ENCODE measurements at places on chromosomes 16 and 17. TPM values are rescaled to one million over a fixed set of nuclear protein-coding genes. Genes with fewer than 3 reads are reported as not detected.

DNA sequence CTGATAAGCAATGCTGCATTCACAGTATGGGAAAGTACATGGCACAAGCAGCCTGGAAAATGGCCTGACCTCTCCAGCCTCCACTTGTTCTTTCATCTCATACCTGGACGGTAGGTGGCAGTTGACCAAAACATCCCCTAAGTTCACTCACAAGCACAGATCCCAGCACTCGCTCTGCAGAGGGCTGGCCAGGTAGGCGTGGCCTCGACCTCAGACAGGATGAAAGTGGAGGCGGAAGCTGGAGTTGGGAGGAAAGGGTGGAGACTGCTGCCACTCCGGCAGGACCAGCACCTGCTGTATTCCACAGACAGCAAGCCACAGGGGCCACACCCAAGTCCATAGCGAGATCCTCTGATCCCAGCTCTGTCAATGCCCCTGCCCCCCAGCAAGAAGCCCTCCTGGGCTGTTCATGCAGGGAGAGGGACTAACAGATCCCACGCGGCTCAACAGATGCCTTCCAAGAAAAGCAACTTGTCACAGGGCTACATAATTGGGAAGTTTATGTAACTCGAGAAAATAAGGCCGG is 31.3 kb downstream of the ZCCHC14 start:
- peak; percentile 62 for DNase-seq

- DNase-seq = peak; percentile 48
Observed at GRCh38 chr17:17780922-17781590, 55.7 kb downstream of the SREBF1 start.

DNA sequence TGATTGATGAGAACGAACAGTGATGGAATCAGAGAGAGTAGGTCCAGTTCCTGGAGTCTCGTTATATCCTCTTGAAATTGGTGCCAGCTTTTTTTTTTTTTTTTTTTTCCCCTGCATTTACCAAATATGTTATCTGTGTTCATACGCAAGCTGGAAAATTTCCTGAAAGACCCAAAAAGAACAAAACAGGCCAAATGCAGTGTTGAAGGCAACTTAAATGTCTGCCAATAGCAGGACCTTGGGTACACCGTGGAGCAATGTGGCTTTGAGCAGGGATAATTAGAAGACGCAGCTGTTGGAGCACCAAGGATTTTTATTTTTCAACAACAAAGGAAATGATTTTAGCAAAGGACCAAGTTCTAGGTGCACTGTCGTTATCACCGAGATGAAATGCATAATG is 105.0 kb downstream of the ABCC6 start:
- no peak for DNase-seq

DNA sequence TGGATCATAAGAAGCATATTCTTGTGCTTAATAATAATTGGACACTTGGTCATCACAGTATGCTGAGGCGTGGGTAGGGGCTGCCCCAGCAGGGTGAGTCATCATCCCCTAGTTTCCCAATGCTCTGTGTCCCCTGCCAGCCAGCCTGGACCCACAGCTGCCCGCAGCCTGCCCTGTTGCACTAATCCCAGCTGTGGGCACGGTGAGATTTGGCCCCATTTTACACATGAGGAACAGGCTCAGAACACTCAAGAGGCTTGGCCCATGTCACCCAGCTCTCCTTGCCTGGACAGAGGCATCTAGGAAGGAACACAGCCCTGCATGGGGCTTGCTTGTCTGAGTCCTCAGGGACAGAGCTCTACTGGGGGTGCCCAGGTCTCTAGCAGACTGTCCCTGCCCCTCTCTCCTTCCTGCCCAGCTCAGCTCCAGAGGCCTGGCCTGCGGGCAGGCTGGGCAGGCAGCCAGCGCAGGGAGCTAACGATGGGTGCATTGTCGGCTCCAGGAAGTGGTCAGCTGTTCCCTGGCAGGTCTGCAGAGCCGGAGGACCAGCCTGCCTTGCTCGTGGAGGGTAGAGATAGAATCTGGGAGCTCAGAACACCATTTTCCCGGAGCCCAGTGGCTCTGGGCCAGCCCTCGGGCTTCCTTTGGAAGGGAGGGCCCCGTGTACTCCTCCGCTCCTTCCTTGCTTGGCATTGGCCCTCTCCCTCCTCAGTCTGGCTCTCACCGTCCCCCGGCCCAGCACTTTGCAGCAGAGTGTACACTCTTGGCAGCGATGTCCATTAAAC is 189.4 kb downstream of the RAB11FIP4 start:
- DNase-seq = no peak

GRCh38 chr17:47978324-47978723 is 7.4 kb downstream of the CDK5RAP3 start:
- no peak for DNase-seq

DNA sequence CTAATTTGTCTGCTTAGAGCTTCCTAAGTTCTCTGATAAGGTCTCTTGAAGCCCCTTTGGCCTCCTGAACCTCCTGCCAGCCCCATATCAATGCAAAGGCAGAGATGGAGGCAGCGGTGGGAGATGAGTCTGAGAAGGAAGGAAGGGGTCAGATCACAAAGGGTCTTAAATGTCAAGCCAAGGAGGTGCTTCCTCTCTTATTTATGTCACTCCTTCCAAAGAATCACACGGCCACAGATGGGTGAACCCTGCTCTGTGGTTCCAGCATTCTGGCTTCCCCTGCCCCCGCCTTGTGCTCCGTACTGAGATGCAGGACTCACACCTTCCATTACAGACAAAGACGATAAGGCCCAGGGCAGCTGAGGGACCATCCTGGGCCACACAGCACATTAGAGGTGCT is 96.3 kb downstream of the GSG1L start:
- no peak for DNase-seq

GRCh38 chr17:74123350-74123749 is 80.1 kb upstream of the RPL38 start:
- no peak for DNase-seq

- DNase-seq = no peak
Observed at GRCh38 chr17:72266112-72266775, 145.4 kb downstream of the SOX9 start.

- DNase-seq = no peak
Observed at GRCh38 chr17:83107656-83108048, 28.2 kb downstream of the METRNL start.

- peak; percentile 71 for DNase-seq
Observed at GRCh38 chr17:41655611-41656111, 31.3 kb upstream of the KRT17 start.

DNA sequence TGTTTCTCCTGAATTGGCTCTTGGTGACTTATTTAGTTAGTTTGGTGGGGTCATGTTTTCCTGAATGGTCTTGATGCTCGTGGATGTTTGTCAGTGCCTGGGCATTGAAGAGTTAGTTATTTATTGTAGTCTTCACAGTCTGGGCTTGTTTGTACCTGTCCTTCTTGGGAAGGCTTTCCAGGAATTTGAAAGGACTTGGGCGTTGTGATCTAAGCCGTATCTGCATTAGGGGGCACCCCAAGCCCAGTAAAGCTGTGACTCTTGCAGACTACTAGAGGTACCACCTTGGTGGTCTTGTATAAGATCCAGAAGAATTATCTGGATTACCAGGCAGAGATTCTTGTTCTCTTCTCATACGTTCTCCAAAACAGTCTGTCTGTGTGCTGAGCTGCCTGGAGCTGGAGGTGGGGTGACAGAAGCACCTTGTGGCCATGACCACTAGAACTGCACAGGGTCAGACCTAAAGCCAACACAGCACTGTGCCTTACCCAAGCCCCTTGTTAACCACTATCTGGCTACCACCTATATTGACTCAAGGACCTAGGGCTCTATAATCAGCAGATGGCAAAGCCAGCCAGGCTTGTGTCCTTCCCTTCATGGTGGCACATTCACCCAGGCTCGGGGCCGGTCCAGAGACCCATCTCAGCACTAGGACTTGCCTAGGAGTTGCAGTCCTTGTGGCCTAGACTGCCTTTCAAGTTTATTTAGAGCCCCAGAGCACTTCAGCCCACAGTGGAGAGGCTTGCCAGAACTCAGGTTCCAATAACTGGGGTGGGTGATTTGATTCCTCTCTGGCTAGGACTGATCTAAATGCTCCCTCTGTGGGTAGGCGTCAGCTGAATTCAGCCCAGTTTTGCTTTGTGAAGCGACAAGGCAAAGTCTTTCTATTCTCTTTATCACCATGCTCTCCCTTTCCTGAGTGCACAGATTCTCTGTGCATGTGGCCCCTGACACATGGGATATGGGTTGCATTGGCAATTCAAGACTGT is 11.0 kb downstream of the RNF135 start:
- no peak for DNase-seq

GRCh38 chr16:87602821-87603683 is 744 bp downstream of the JPH3 start:
- DNase-seq = no peak

GRCh38 chr17:46129302-46129701 is 63.9 kb downstream of the KANSL1 start:
- no peak for DNase-seq

DNA sequence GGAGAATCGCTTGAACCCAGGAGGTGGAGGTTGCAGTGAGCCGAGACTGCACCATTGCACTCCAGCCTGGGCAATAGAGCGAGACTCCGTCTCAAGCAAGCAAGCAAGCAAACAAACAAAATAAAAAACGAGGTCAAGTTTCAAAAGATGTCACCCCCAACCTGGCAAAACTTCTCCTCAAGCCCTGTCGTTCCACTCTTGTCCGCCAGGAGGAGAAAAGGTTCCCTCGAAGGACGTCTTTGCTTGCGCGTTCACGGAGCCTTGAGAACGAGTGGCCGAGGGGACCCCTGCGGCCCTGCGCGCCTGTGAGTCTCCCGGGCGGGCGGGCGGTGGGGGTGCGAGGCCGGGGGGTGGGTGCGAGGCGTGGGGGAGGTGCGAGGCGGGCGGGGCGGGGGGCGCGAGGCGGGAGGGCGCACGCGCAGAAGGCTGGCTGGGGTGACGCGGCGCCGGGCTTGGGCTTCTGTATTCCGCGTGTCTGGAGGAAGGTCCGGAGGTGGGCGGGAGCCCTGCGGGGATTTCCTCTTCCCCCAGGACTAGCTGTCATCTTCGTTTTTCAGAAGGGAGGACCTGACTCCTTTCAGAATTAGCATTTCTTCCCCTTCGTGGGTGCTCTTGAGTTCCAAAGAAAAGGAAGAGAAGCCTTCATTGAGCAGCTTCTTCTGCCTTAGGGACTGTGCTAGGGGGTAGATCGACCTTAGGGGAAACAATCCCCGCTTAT is 3.7 kb downstream of the SLC52A1 start:
- peak; percentile 81 for DNase-seq

DNA sequence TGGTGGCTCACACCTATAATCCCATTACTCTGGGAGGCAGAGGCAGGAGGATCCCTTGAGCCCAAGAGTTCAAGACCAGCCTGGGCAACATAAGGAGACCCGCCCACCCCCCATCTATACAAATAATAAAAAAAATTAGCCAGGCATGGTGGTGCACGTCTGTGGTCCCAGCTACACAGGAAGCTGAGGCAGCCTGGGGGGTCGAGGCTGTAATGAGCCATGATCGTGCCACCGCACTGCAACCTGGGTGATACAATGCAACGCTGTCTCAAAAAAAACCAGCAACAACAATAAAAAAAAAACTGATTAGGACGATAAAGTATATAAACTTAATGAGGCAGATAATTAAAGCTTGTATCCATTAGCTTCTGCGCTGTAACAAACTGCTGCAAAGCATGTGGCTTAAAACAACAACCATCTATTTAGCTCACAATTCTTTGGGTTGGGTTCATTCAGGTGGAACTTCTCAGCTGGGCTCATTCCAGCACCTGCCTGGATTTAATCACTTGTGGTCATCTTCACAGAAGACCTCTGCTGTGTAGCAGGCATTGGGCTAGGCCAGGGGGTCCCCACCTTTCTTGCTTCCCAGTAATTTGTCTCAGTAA is 45.8 kb downstream of the LCMT1 start:
- no peak for DNase-seq

DNA sequence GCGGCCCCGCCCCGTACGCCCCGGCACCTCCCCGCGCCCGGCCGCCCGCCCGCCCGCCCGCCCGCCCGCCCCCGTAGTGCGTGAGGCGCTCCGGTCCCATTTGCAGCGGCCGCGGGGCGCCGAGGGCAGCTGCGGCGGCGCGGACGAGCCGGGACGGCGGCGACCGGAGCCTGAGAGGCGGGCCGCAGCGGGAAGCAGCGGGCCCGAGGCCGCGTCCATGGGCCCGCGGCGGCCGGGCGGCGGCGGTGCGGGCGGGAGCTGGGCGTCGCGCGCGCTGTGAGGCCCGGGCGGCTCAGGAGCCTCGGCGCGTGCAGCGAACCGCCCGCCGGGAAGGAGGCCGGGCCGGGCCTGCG is at the start of gene MPRIP:
MPRIP (plus strand) TSS at position 74 of the 353 bp plus-strand sequence. CDS start 392 bp downstream, outside the sequence.
- DNase-seq = no peak

- DNase-seq = no peak
Observed at GRCh38 chr16:7992616-7993015, 597.7 kb downstream of the TMEM114 start.

DNA sequence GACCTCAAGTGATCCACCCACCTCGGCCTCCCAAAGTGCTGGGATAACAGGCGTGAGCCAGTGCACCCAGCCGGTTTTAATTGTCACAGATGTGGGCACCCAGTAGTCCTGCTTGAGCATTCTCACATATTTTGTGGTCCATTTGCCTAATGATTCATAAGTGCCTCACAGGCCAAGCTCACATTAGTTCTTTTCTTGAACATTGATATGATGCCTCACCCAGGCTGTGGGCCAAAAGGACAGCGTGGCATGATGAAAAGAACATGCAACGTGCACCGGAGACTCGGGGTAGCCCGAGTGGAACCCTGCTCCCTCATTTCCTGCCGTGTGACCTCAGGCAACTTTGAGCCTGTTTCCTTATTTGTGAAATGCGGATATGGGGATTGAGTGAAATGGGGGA is 181.9 kb downstream of the SNX29 start:
- no peak for DNase-seq

- no peak for DNase-seq
Observed at GRCh38 chr16:81713796-81714195, 65.3 kb upstream of the PLCG2 start.

- DNase-seq = no peak
Observed at GRCh38 chr17:70716551-70716950, 547.2 kb downstream of the KCNJ2 start.

DNA sequence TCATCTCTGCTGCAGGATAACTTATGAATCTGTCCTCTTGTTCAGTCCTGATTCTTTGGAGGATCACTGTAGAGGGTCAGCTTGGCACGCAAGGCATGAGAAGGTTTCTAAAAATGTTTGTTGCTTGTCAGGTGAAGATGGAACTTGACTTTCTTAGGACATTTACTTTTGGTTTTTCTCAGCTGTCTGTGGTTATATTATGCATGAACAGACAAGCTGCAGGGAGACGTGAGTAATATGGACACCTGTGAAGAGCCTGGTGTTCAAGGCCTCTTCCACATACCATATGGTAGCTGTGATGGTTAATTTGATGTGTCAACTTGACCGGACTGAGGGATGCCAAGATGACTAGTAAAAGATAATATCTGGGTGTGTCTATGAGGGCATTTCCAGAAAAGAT is 270.2 kb upstream of the CPHXL start:
- no peak for DNase-seq

Gene LRRC75A
- polyA plus RNA-seq = 6.0 TPM

Gene CCDC57
- 68.9 TPM for polyA plus RNA-seq

Gene GINS2
- polyA plus RNA-seq = 15.9 TPM

Gene SPDYE4
- polyA plus RNA-seq = 0.41 TPM

Gene CFAP97D1
- polyA plus RNA-seq = 0.03 TPM

Gene CCL1
- not detected for polyA plus RNA-seq

Measured in right lung (tissue), 10 donors.